ENCODE measurements at places on chromosomes 5 and 9.
A peak's percentile ranks its signal among the peaks of the same experiment; 100 is the strongest.

GRCh38 chr5:137573376-137573775 lies 74.2 kb upstream of the SPOCK1 start:
- peak; percentile 2 for DNase-seq

DNA sequence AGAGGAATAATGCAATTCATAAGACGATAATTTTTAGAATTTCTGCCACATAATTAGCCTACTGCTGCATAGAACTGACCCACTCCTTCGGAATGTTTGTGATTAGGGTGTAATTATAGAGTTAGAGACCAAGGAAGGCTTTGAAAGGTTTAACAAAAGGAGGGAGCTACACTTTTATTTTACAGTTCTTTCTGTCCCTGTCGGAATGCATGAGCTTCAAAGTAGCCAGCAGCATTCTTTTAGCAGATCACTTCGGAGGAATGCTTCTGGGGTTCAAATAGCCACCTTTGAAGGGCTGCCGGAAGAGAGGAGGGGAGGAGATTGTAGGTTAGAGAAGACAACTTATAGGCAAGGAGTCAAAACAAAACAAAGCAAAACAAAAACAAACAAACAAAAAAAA lies 168.1 kb downstream of the GRIA1 start:
- DNase-seq = no peak

GRCh38 chr9:121529237-121529987 lies 29.8 kb upstream of the GGTA1 start:
- peak; percentile 67 for DNase-seq

- peak; percentile 70 for DNase-seq
Measured at GRCh38 chr5:13746026-13746425, 198.5 kb downstream of the DNAH5 start.

- DNase-seq = no peak
Measured at GRCh38 chr5:154181161-154181560, 9.4 kb upstream of the GALNT10 start.

- no peak for DNase-seq
Measured at GRCh38 chr5:138610918-138611677, 35.9 kb upstream of the HSPA9 start.

DNA sequence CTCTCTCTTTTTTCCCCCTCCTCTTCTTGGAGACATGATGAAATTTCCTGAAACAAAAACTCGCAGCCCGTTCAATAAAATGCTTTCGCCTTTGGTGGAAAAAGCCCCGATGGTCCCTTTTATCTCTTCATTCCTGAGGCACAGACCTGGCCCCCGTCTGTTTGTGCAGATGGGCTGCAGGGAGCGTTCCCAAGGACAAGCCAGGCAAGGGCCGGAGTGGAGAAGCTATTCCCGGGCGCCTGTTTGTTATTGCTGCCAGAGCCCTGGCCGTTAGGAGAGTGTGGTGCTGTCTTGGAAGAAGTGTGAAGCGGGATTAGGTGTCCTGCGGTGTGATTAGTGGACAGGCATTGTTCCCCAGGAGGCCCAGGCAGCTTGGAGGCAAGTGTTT lies 71.9 kb downstream of the SMIM23 start:
- DNase-seq = no peak

DNA sequence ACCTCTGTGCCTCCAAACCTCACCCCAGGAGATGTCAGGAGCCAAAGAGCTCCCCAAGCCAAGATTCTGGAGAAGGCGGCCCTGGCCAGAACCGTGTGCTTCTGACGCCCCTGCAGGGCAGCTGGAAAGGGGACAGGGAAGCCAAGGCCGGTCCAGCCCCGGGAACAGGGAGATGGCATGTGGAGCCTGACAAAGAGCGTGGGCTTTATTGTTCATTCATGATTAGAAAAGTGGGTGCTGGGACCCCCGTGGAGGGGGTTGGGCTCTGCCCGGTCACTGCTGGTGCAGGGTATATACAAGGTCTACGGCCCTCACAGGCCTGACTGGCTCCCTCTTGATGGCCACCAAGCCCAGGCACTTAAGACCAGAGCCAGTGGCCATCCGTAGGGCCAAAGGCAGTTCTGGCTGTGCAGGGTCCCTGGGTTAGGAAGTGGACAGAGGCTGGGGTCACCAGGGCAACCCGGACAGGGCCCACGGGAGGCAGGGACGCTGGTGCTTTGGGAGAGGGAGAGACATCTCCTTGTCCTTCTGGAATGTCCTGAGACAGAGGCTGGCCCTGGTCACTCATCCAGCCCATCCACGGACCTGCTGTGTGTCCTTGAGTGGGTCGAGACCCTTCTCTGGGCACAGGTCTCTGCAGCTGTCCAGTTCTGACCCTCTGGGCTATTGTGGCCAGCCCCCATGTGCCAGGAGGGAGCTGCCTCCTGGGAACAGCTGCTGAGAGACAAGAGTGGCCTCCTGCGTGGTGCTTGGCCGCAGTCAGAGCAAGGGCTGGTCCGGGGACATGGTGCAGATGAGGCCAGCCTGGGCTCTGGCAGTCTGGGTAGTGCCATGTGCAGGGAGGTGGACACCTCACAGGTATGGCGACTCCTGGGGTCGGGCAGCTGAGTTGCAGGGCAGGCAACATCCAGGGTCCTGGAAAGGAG lies 12.5 kb downstream of the NINJ1 start:
- no peak for DNase-seq

All from PC-3 (cell line).